ENCODE measurements at places on chromosomes 12 and 14.
A peak's percentile ranks its signal among the peaks of the same experiment; 100 is the strongest.

DNA sequence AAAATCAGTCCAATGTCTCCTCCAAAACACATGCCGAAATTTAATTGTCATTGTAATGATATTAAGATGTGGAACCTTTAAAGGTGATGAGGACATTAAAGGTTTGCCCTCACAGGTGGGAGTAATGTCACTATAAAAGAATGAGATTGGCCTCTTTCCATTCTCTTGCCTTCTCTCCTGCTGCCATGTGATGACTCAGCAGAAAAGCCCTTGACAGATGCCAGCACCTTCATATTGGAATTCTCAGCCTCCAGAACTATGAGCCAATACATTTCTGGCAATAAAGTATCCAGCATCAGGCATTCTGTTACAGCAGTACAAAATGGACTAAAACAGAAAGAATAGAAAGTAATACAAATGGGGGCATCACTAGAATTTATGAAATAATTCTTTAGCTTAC, 609.7 kb downstream of the SLC16A7 start:
- DNase-seq = no peak

DNA sequence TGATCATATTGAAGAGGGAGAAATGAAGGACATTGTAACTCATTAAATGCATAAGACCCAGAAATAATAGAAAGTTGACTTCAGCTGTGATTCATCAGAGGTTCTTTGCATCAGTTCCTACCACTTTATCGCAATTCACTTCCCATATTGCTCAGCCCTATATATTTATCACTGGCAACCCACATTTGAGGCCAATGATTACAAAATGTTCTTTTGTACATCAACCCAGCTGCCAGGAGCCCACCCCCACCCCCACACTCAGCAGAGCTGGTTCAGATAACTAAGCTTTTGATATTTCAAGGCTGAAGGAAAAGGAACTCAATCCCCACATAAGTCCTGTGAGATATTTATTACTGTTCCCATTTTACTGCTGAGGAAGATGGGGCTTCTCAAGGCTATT, 51.2 kb upstream of the TMPO start:
- DNase-seq = peak; percentile 52

DNA sequence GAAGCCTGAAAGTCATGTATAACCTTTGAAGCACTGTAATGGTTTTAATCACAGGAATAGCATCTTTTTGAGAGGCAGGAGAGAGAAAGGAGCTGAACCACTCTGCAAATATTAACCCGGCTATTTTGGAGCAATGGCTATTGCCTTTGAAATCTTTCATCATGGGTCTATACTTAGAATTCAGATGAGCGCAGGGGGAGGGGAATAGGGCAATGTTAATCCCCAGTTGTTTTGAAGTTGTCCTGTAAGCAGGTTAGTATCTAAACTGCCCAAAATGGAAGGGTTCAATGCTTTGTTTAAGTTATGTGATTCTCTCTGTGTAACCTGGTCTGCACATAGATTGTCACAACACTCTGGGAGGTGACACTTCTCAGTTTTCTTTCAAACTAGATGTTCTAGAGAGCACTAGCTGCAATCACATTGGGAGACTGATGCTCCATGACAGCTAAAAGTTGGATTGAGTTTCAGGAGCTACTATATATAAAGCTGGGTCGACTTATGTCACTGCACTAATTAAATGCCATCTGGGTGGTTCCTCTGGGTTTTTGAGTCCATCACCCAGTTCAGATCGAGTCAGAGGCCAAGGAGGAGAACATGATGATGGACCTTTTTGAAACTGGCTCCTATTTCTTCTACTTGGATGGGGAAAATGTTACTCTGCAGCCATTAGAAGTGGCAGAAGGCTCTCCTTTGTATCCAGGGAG, at the start of gene MYF6:
TSS of gene MYF6 (plus strand) at position 509 of the 704 bp plus-strand sequence. CDS start at position 595, 86 bp downstream.
- DNase-seq = no peak

DNA sequence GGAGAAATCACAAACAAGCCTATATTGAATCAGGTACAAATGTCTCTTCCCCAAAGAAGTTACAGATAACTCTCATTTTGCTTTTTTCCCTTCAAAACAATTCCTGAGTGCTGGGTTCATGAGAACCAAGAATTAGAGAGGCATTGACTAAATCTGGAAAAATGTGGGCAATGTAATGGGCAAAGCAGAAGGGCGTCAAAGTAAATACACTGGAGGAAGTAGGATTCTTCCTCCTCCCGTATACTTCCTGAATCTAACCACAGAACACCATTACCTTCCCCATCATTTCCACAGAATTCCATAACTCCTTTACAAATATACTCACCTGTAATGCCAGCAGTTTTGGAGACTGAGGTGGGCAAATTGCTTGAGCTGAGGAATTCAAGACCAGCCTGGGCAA, 3.0 kb upstream of the RBMS2 start:
- peak; percentile 26 for DNase-seq

GRCh38 chr14:90651271-90651804, 164.9 kb downstream of the TTC7B start:
- no peak for DNase-seq

GRCh38 chr12:32089586-32089985, 17.1 kb upstream of the BICD1 start:
- no peak for DNase-seq

DNA sequence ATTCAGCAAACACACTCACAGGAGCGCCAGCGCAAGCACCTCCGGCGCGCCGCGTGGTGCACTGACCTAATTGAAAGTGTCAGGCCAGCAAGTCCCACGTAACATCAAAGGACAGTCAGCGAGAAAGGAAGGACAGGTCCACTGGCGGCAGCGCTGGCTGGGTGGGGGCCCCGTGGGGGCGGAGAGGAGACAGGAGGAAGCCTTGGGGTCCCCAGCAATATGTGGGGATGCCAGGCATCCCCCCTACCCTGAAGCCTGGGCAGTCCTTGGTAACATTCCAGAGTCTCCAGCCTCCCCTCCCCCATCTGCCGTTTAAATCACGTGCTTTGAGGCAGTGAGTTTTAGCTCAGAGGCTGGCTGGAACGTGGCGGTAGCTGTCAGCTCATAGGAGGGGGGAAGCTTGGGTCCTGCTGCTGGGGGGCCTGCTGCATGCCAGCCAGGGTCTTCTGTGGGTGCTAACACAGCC, 159.2 kb downstream of the CALM1 start:
- no peak for DNase-seq

DNA sequence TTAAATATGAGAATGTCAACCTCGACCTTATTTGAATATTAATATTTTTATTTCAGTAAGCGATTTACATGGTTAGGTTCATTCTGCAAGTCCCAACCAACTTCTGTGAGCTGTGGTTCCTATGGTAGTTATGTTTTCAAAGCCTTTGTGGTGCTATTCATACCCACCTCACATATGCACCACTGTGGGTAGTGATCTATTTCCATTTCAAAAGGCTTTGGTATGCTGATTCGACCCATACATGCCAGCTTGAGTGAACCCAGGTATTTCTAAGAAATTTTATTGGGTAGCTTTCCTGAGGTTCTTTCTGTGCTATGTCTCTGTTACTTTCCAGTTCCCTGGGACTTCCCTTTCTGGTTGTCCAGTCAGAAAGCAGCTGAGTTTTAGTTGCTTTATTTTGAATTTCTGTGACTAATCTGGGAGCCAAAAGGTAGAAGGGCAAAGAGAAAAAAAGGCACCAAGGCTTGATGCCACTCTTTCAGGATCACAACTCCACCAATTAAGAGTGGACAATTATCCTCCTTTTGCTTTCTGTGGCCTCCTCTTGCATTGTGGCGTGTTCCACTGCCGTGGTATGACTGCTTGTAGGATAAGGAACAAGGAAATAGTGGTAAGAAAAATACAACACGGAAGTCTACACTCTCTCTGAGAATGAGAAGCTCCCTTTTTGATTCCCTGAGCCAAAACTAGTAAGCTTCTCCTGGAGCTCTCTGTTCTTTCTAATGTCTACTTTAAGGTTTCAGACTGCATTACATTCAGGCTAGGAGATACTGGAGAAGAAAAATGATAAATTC, 729.1 kb downstream of the NOVA1 start:
- DNase-seq = no peak

DNA sequence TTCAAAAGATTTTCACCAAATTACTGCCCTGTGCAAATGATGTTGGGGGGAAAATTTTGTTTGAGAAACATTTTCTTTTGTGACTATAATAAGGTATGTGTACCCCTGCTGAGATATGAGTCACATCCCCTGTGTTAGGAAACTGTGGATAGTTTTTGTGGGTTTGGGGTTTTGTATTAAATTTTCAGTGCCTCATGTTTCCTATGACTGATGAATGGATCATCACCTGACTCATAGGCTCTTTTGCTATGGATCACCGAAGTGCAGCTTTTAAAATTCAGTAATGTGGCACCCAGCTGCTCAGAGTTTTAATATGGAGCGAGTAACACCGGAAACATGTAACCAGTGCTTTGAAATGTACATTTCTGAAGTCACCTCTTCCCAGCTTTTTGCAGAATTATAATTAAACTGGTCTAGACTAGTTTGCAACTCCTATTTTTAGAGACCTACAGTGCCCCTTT, 167.4 kb upstream of the HMGA2 start:
- DNase-seq = peak; percentile 89

- no peak for DNase-seq
Observed at GRCh38 chr12:65443038-65443437, 164.6 kb downstream of the MSRB3 start.

DNA sequence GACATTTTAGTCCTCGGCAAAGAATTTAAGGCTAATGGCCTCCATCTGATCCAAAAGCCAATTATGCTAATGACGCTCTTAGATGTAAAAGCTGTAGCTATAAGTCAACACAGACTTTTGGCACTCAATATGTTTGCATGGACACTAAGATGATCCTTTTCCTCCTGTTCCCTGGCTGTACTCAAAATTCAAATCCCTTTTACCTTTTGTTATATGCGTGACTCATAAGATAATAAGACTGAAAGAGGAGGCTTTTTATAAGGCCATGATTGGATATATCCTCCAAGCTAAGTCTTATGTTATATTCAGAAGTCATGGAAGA, 89.8 kb downstream of the PDZRN4 start:
- no peak for DNase-seq

GRCh38 chr14:81268016-81268416, 47.3 kb upstream of the GTF2A1 start:
- no peak for DNase-seq

DNA sequence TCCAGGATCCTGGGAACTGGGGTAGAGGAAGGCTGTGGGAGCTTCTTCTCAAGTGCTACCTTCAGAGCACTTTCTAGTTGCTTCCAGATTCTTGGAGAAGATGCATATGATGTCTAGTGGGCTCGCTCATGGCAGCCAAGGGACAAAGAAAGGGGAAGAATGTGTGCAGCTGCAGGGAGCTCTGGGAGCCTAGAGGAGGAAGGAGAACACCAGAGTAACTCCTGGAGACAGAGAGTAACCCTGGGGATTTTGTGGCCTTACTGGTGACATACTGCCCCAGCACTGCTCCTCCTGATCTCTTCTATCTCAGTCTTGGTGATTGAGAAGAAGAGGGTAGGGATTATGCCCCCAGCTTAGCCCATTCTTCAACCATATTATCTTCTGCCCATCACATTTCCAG, 10.3 kb upstream of the SP7 start:
- DNase-seq = no peak

- no peak for DNase-seq
Observed at GRCh38 chr12:30953951-30954751, 27.6 kb downstream of the TSPAN11 start.

- no peak for DNase-seq
Observed at GRCh38 chr12:98408681-98409080, 106.7 kb upstream of the TMPO start.

DNA sequence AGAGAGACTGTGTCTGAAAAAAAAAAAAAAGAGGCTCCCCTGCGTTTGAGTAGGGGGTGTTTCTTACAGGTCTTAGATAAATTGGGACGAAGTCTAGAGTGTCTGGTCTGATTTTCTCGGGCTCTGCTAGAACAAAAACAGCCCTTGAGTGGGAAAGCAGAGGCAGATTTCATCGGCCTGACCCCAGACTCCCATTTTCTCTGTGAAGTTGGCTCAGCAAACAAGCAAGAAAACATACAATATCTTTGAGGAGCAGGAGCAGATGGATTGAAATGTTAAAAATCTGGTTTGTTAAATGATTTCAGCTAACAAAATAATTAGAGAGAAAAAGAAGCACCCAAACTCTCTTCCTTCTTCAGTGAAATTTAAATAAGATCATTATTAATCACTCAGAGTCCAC, 44.1 kb downstream of the DERA start:
- no peak for DNase-seq

GRCh38 chr12:80056232-80056631, 43.1 kb upstream of the OTOGL start:
- DNase-seq = peak; percentile 75
